HFFc6 (cell line): ENCODE measurements at places on chromosomes 16 and 17. TPM values are rescaled to one million over a fixed set of nuclear protein-coding genes. Genes with fewer than 3 reads are reported as not detected.

DNA sequence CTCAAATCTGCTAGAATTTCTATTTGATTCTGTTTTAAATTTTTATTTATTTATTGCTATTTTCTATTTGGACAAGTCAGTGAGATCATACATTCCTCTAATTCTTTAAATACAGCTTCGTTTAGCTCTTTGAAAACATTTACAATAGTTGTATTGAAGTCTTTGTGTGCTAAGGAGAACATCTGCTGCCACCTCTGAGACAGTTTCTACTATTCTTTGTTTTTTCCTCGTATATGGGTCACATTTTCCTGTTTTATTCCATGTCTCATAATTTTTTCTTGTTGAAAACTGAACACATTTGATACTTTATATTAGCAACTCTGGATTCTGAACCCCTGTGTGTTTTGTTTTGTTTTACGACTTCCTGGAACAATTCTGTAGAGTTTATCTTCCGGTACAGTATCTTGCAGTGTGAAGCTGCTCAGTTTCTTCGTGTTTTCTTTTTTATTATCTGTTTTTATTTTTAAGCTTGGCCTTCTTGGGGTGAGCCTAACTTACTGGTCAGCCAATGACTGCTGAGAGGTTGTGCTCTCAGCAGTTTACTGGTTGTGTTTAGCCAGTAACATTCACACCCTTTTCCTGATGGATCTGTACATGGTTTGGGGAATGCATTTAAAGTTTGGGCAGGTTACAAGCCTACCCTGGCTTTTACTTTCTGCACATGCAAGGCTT lies 99.0 kb downstream of the CA4 start:
- no peaks in the 10 kb centered on the region for H3K27me3 ChIP-seq
- peaks cover 14% of the 10 kb centered on the region; the same call in 1 of the 2 replicates for H3K4me1 ChIP-seq
- H3K4me3 ChIP-seq, result no peak overlapping the region

GRCh38 chr17:35731239-35731916 lies at the start of gene RASL10B:
Gene RASL10B (plus strand): TSS chr17:35731639. CDS start chr17:35735185, 3,546 bp downstream.
- H3K27me3 ChIP-seq, result peaks cover 5% of the 10 kb centered on the region
- 0 out of 2 replicates have a peak within 1 kb of the TSS, but pooled peaks have one; percentile 12 for H3K27ac ChIP-seq
- no peak for DNase-seq
- H3K4me1 ChIP-seq, result peaks cover 31% of the 10 kb centered on the region
- 0 out of 2 replicates have a peak, but pooled peaks cover 3% of the 10 kb centered on the region for H3K36me3 ChIP-seq
- peak within 1 kb of the TSS; percentile 84 for H3K4me3 ChIP-seq

DNA sequence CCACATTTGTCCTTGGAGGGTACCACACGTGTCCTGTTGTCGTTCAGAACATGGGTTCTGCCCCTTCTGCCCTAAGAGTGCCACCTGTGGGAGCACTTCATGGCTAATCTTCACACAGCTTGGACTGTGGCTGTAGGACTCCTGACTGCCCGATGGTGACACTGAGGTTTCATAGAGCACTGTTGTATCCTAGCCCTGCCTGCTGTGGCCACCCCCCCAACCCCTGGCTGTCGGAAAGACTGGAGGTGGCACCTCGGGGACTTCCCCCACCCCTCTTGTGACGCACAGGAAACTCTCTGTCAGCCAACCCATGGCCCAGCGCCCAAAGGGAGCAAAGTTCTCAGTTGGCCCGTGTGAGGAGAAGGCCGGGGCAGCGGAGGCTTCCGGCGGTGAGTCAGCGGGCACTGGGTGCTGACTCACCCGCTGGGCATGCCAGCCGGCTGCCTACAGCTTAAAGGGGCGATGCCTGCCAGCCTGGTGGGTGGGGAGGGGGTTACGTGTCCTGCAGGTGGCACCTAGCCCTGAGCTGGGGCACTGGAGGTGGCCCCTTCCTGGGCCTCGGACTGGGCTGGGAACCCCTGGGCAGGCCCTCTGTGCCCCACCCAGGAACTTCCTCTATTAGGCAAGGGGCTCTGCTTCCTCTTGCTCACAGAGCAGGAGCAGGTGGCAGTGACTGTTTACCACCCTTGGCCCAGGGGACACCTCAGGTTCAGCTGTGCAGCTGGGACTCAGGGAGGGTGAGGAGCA lies 3.4 kb downstream of the MAP2K3 start:
- H3K36me3 ChIP-seq, result peaks cover 31% of the 10 kb centered on the region
- H3K4me3 ChIP-seq, result peak overlapping the region; percentile 100
- peak; percentile 95 for DNase-seq
- H3K4me1 ChIP-seq, result peaks cover 46% of the 10 kb centered on the region

DNA sequence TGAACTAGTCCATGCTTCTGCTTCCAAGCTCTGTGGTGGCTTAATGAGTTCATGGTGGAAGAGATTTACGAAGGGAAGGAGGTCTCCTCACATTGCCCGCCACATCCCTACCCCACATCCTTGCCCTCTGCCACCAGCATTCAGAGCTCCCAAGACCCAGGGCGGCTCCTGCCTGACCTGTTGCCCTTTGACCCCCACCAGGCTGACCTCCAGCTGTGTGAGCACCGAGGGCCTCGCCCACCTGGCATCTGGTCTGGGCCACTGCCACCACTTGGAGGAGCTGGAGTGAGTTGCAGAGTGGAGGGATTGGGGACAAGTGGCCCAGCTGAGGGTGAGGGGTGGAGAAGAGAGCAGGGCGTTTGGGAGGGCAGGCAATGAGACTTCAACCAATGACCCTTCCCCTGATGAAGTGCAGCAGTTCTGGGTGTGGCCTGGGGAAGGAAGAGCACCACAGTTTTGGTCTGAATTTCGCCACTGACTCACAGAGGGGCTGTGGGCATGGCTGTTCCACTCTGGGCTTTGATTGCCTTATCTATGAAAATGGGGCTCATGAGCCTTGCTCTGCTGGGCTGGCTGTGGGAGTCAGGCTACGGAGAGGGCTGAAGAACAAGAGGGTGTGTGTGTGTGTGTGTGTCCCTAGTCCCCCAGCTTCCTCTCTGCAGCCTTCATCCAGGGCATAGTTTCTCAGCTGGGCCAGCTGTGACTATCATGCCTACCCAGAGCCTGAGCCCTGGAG lies 22.6 kb upstream of the CPNE2 start:
- no peak overlapping the region for H3K4me3 ChIP-seq
- peaks cover 25% of the 10 kb centered on the region for H3K4me1 ChIP-seq
- no peak overlapping the region for H3K27ac ChIP-seq

DNA sequence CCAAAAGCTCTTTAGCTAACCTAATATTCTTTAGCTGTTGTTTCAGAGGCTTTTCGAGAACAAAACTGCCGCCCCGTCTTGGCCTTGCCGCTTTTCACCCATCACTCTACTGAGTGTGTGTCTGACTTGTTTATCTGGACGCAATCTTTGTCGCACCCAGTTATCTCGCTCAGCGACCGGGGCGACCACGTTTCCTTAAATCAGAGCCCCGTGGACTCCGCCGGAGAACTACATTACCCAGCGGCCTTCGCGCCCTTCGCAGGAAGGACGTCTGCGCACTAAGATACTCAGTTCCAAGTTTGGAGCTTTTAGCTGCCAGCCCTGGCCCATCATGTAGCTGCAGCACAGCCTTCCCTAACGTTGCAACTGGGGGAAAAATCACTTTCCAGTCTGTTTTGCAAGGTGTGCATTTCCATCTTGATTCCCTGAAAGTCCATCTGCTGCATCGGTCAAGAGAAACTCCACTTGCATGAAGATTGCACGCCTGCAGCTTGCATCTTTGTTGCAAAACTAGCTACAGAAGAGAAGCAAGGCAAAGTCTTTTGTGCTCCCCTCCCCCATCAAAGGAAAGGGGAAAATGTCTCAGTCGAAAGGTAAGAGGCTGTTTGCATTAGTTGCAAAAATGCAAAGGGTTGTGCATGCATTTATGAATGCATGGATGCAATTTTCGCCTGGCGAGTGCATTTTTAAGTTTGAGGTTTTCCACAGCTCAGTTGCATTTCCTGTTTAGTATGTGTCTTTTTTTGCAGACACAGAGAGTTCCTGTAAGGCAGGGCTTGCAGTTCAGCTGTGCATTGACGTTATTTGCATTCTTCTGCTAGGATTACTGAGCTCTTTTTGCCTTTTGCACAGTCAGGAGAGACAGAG lies at the start of gene MAP2K6:
Gene MAP2K6, plus strand, starts transcription at position 290 of the 867 bp plus-strand sequence. Its CDS starts 288 bp downstream, at position 578.
- H3K4me1 ChIP-seq, result no peaks in the 10 kb centered on the region; the same call in 1 of the 2 replicates
- no peak within 1 kb of the TSS for H3K4me3 ChIP-seq

GRCh38 chr17:17134957-17135333 lies 71.2 kb downstream of the PLD6 start:
- no peak overlapping the region for H3K27ac ChIP-seq
- no peak for DNase-seq
- H3K27me3 ChIP-seq, result peaks cover 3% of the 10 kb centered on the region; the same call in 1 of the 2 replicates
- H3K4me1 ChIP-seq, result peaks cover 6% of the 10 kb centered on the region
- no peak overlapping the region for H3K4me3 ChIP-seq

- H3K36me3 ChIP-seq, result peaks cover 4% of the 10 kb centered on the region; the same call in 1 of the 2 replicates
- H3K27ac ChIP-seq, result no peak overlapping the region
- no peaks in the 10 kb centered on the region for H3K27me3 ChIP-seq
- no peak overlapping the region for H3K4me3 ChIP-seq
Observed at GRCh38 chr16:87704754-87705353, 60.9 kb downstream of the KLHDC4 start.

DNA sequence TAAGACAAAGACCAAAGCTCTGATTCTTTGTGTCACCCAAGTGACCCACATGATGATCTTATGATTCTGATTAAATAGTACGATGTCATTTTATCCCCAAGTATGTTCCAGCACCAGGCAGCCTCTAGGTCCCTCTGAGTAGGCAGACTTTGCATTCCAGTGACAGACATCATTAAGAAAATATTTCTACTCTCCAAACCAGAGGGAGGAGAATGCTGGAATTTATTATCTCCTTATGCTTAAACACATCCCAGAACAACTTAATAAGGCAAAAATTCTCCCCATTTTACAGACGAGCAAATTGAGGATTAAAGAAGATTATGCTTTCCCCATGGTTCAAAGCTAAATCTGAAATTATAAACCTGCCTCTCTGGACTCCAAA lies 192.8 kb upstream of the CDH11 start:
- H3K27ac ChIP-seq, result peak overlapping the region; percentile 40
- peaks cover 28% of the 10 kb centered on the region for H3K36me3 ChIP-seq
- H3K4me1 ChIP-seq, result peaks cover 87% of the 10 kb centered on the region
- peak; percentile 61 for DNase-seq

DNA sequence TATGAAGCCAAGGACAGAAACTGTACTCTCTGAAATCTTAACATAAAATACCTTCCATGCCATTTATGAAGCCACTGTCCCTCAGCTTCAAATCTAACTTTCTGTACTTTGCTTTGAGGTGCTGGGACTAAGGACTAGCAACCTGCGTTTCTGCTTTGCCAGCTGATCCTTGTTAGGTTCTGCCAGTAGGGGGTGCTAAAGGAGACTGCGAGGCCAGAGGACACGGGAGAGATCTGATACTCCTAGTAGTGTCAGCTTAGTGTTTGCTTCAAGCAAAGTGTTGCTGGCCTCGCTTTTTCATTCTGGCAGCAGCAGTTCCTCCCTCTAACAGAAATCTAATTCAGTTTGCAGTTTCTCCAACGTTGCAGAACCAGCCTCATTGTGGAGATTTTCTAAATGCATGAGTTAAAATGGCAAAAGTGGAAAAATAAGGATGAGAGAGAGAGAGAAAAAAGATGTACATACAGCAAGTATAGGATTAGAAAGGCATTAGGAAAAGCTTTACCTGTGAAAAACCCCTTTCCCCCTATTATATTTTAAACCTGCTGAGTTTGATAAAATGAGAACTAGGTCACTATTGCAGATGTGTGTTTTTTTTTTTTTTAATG lies 297.5 kb downstream of the CA10 start:
- H3K27ac ChIP-seq, result no peak overlapping the region
- no peaks in the 10 kb centered on the region for H3K36me3 ChIP-seq
- H3K27me3 ChIP-seq, result no peaks in the 10 kb centered on the region
- no peaks in the 10 kb centered on the region for H3K4me1 ChIP-seq
- no peak overlapping the region for H3K4me3 ChIP-seq

The DPEP3 gene
- not detected in 3 replicates for total RNA-seq

The CDH3 gene
- total RNA-seq, result 0.08 and 0.14 TPM in 2 replicates

The LYRM9 gene
- total RNA-seq, result 2.7 to 5.1 TPM (median 3.3 TPM) in 3 replicates

The ADORA2B gene
- total RNA-seq, result 0.91 and 1.1 TPM in 2 replicates

The DYNLL2 gene
- 31.8 to 39.8 TPM (median 39.1 TPM) in 3 replicates for total RNA-seq

The MRM1 gene
- 8.0 and 8.9 TPM in 2 replicates for total RNA-seq

The ASB16 gene
- 0.18 TPM in 2 of 3 replicates, not detected in the other for total RNA-seq

The KRT26 gene
- total RNA-seq, result not detected in 3 replicates

The WIPF2 gene
- total RNA-seq, result 26.6 to 33.5 TPM (median 28.3 TPM) in 3 replicates

The TEKT1 gene
- total RNA-seq, result not detected in 2 replicates
